Thoracic aorta endothelial cell (primary cell): ENCODE measurements at places on chromosomes 11 and 22. TPM values are rescaled to one million over a fixed set of nuclear protein-coding genes. Genes with fewer than 3 reads are reported as not detected.

MMP3 gene
- total RNA-seq: 0.07 and 0.13 TPM in 2 replicates

SIDT2 gene
- total RNA-seq: 11.0 and 12.8 TPM in 2 replicates

CD3E gene
- total RNA-seq: not detected in 2 replicates

IGF2 gene
- 1.2 and 4.7 TPM in 2 replicates for total RNA-seq

ZP1 gene
- not detected in 2 replicates for total RNA-seq
